ENCODE measurements at places on chromosomes 16 and 17.

DNA sequence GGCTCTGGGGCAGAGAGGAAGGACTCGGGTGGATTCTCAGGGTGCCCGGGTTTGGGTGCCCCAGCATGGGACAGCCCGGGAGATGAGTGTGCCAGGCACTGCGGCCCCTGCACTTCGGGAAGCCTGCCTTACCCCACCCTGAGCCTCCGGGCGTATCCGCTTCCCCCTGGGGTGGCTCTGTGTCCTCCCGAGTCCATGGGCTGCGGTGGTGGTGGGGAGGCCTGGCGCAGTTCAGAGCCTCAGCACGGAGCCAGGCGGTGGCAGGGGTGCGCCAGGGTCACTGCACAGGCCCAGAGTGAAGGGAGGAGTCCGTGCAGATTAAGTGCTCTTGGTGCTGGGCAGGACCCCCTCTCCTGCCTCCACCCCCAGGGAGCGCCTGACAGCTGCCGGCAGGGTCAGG is 20.7 kb downstream of the MYBBP1A start:
- DNase-seq, result no peak

DNA sequence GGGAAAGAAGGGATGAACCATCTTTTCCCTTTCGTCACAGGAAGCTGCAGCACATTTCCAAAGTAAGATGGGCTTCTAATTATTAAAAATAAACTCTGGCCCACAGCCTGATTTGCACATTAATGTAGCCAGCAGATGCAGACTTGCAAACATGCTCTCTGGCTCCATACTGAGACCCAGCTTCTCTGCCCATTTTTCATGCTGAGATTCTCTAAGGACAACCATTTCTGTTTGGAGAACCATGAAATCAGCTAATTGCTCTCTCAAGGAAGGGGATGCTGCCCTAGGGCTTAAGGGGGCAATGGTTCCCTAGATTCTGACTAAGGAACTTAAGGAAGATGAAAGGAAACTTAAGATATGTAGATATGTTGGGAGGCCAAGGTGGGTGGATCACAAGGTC is 63.0 kb upstream of the CES5A start:
- DNase-seq, result no peak

DNA sequence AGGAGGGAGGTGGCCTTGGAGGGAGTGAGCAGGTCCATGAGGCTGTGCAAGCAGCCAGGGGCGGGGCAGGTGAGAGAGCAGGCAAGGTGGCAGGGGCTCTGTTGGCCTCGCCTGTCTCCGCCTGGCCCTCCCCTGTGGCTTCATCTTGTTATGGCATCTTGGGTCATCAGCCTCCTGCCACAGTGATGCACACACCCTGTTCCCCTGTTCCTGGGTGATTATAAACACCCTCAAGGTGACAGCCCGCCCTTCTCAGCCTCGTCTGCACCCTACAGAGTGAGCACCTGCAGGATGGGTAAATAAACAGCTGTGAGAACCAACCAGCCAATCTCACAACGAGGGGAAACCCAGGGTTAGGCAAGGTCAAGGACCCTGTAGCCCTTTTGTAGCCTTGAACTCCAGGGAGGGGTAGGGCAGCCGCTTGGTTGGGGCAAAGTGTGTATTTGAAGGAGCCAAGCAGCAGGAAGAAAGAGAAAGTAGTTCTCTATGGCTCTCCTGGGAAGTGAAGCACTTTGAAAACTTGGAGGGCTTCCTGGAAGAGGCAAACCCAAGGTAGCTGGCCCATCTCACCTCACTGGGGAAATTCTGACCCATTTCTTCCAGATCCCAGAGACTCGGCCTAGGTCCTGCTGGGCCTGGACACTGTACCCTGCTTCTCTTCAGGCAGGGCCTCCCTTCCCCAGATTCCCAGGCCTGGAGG is 60.6 kb downstream of the NT5M start:
- no peak for DNase-seq

DNA sequence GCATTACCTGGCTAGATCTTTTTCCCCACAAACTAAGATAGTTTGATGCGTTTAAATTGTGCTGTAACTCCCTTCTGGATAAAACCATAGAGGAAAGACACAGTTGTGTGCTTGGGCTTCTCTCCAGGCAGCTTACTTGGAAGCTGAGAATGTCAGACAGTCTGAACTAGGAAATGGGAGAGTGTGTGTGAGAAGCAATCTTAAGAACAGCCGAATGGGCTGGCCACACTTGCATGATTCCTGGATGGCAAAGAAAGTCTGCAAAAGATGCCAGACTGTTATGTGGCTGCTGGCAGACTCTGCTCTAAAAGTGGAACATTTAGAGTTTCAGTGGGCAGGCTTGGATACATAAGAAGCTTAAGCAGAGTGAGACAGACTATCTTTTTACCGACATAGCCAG is 384.3 kb upstream of the PSMD7 start:
- DNase-seq, result no peak

GRCh38 chr17:81341516-81342268 is 46.6 kb upstream of the SLC38A10 start:
- DNase-seq, result no peak

DNA sequence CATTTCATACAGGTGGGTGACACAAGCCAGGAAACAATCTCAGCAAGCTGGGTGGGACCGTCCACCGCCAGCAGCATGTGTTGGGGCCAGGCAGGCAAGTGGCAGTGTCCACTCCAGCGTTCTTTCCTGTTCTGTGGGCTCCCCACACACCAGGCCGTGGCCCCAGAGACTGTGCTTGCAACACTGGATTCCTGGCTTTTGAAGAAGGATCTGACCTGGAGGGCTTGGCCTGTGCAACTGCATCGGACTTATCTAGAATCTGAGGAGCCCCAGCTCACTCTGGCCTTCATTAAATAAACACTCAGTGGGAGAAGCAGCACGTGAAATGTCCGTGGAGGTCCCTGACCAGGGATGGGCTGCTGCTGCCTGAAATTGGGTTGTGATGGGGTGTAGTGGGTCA is 3.2 kb downstream of the KSR1 start:
- no peak for DNase-seq

- DNase-seq, result no peak
Measured at GRCh38 chr17:80528536-80528935, 16.1 kb upstream of the RPTOR start.
